GM12878 (cell line): ENCODE measurements at places on chromosomes 3 and 15. TPM values are rescaled to one million over a fixed set of nuclear protein-coding genes. Genes with fewer than 3 reads are reported as not detected.
A peak's percentile ranks its signal among the peaks of the same experiment; 100 is the strongest.

DNA sequence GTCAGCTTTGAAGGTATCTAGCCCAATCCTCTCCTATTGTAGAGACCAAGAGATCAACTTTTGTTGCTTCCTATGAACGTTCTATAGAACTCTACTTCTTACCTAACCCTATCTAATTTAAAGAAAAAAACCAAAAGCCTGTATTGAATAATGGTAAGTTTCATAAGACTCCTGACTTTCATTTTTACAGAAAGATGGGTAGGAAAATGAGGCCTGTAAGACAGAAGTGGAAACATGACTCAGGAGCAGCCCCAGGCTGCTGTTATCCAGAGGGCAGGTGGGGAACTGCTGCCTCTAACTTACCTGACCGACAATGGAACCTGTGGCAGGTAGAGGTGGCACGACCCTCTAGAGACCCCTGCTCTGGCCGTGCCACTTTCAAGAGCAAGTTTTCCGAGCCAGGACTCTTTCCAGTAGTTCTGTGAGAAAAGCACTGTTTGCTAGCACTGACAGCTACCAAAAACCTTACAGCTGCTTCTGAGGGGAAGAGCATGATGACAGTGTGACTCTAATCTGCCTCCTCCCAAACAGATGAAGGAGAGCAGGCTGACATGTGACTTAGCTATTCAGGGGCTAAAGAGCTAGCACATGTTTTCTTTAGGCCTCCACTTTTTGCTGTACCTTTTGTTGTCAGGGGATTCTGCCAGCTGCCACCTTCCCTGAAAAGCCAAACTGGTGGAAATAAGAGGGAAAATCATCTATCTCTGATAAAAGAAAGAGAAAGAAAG, 17.5 kb downstream of the POPDC2 start:
- no peaks in the 10 kb centered on the region for H3K27me3 ChIP-seq
- peaks cover 2% of the 10 kb centered on the region for H3K36me3 ChIP-seq
- peaks cover 21% of the 10 kb centered on the region for H3K4me1 ChIP-seq
- no peak overlapping the region for H3K27ac ChIP-seq

DNA sequence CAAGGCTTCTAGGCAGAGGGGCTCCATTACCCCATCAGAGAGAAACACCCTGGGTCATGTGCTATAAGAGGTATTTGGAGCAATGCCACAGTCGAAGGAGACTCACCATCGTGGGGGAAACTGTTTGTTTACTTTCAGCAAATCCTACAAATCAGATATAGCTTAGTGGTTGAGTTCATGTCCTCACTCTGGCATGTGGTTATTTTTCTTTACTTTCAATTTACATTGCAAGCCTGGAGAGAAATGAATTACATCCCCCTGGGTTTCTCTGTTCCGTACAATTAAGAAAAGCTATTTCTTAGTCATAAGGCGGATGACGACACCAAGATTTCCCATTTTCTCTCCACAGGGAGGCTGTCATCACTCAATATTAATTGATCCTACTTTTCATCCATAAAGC, 36.9 kb downstream of the RFTN1 start:
- peaks cover 30% of the 10 kb centered on the region for H3K36me3 ChIP-seq
- H3K4me3 ChIP-seq, result no peak overlapping the region
- H3K4me1 ChIP-seq, result peaks cover 10% of the 10 kb centered on the region
- H3K27me3 ChIP-seq, result no peaks in the 10 kb centered on the region

DNA sequence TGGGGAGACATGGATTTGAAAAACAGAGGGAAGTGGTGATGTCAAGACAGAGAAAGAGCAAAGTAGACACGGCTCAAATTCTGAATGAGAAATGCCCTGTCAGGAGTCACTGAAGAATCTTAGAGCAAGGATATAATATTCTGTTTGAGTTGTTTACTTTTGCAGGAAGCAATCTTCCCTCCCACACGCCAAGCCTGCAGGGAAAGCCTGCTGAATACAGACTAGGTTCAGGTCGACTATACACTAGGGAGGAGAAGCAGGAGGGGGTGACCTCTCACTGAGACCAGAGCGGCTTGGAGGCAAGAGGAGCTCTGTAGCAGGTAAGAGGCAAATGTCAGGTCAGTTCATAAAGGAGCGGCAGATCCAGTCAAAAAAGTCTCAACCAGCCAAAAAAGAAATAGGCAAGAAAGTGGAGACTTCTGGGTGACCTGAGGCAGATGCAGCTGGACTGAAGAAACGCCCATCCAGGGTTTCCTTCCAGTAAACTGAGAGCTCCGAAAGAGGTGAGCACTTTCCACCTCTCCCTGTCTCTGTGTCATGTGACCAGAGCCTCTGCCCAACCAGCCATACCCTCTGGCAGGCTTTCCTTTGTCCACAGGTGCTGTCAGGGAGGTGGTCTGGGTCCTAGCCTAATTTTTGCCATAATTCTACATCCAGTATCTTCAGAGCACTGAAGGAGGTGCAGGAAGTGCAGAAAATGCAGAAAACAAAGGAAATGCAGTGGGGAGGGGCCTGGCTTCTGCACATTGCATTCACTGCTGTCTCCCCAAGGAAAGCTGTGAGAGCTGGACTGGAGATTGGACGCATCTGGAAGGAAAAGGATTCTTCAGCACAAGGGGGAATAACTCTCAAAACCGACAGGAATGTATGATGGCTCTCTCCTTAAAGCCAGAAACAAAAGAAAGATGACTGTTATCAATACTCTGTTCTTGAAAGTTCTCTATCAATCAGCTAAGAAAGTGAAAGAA, 37.8 kb upstream of the CTXND1 start:
- peaks cover 5% of the 10 kb centered on the region for H3K27me3 ChIP-seq
- H3K4me3 ChIP-seq, result no peak overlapping the region

DNA sequence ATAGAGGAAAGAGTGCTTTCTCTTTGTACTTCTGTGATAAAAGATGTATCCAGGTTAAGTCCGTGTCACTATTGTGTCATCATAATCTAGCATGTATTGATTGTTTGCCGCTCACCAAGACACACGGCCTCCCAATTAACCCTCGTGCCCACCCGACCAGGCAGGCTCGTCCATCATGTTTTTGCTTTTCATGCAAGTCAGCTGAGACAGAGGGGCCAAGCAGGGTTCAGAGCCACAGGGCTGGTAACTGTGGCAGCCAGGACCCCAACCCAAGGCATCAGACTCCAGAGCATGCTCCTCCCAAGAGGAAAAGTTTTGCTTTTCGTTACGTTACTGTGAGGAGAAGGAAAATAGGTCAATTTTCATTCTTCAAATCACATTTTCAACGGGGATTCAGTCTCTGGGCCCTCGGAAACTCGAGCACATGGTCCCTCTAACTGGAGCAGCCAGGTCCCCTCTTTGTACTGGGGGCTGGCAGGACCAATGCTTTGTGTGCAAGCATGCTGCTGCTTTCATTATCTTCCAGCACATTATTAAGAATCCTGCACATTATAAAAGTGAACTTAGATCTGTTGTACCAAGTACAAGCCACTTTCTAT, 161.1 kb upstream of the TOPAZ1 start:
- H3K27me3 ChIP-seq, result no peaks in the 10 kb centered on the region
- no peaks in the 10 kb centered on the region for H3K36me3 ChIP-seq
- DNase-seq, result no peak
- H3K4me1 ChIP-seq, result no peaks in the 10 kb centered on the region; the same call in 1 of the 2 replicates

- H3K36me3 ChIP-seq, result no peaks in the 10 kb centered on the region
- no peak overlapping the region for H3K4me3 ChIP-seq
- H3K27ac ChIP-seq, result no peak overlapping the region
- no peaks in the 10 kb centered on the region for H3K4me1 ChIP-seq
These were observed 779.1 kb downstream of the MECOM start for GRCh38 chr3:168884353-168884903.

DNA sequence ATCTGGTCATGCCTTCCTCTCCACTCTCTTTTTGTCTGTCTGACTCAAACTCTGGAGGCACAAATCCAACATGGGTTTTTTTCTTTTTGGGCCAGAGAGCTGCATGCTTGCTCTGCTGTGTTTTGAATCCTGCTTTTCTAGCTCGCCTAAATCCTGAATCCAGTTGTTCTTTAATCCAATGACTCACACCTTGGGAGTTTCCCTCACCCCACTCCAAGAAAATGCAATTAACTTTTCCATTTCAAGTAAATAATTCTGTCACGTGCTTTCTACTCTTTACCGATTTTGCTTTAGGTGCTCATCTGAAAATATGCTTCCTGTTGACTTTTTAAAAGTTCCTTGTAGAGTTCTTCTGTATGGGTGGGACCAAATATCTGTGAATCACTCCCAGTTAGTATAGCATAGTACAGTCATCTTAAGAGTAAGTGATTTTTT, 47.6 kb downstream of the SLMAP start:
- H3K36me3 ChIP-seq, result no peaks in the 10 kb centered on the region
- H3K4me1 ChIP-seq, result no peaks in the 10 kb centered on the region; the same call in 1 of the 2 replicates
- no peak for DNase-seq
- peak overlapping the region; percentile 34 for H3K27ac ChIP-seq
- H3K27me3 ChIP-seq, result no peaks in the 10 kb centered on the region

- H3K27ac ChIP-seq, result no peak overlapping the region
- no peak overlapping the region for H3K4me3 ChIP-seq
- DNase-seq, result no peak
- no peaks in the 10 kb centered on the region for H3K4me1 ChIP-seq
- H3K36me3 ChIP-seq, result no peaks in the 10 kb centered on the region
- H3K27me3 ChIP-seq, result no peaks in the 10 kb centered on the region
These were observed 103.8 kb upstream of the ADPGK start for GRCh38 chr15:72887376-72887775.

DNA sequence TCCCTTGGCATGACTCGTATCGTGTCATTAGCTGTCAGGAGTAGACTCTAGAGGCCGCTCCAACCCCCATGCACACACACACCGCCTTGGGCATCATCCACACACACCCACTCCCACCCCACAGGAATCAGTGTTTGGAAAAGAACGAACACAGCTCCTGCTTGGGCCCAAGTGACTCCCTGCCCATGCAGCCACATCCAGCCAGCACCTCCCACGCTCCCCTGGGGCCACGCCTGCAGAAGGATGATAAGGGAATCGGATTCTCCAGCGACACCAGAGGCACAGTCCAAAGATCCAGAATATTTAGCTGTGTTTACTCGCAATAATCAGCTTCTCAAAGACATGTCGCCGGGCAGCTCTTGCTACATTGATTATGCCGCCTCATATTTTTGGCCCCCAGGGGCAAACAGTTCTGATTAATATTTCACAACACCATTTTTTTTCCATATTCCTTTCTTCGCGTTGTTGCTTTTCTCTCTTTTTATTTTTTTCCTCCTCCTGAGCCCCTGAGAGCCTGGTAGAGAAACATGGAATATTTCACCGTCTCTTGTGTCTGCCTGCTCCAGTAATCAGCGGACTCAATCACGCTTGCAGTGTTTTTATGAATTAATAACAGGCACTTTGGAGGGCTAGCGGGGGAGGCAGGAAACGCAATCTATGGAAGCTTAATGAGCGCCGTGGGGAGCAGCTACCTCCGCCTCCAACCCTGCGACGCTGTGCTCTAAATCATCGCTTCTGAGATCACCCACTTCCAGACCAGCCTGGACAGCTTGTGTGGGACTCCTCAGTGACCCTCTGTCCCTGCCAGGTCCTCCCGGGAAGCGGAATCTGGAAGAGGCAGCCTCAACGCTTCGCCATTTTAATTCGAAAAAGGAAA, 221.4 kb downstream of the TLE3 start:
- no peak overlapping the region for H3K4me3 ChIP-seq
- H3K27me3 ChIP-seq, result no peaks in the 10 kb centered on the region; the same call in none of the 2 replicates
- peaks cover 6% of the 10 kb centered on the region for H3K4me1 ChIP-seq
- H3K36me3 ChIP-seq, result no peaks in the 10 kb centered on the region

DNA sequence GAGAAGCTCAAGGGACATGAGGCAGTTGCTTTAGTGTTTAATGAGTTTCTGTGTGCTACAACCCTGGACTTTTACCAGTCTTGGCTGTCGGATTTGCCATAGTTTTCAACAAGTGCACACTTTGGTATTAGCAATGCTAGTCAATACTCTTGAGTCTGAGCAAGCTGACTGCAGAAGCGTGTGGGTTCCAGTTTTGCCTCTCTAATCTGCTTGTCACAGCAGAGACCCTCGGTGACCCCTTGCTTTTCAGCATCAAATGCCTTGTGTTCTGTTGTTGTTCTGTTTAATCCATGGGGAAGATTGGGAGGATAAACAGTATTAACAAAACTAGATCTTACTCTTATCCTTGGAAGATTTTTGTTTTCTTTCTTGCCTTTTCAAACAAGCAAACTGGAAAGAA, 194.3 kb upstream of the CHRM5 start:
- no peaks in the 10 kb centered on the region for H3K27me3 ChIP-seq
- no peaks in the 10 kb centered on the region for H3K36me3 ChIP-seq
- no peak overlapping the region for H3K27ac ChIP-seq
- H3K4me3 ChIP-seq, result no peak overlapping the region
- H3K4me1 ChIP-seq, result no peaks in the 10 kb centered on the region

DNA sequence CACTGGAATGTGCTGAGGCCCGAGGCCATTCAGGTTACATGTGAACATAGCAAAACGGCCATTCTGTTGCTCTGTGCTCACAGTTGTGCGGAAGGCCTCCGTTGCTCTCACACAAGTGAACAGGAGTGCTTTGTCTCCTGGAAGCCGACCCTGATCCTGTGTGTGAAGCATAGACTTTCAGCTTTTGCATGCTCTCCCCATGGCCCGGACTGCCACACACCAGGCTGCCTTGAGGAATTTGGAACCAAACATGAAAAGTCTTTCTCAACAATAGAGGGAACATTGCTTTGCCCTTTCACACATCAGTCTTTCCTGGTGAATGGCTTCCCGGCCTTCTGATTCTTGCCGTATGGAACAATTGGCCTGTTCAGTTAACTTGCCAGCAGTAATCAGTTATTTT, 154.8 kb upstream of the LRIG1 start:
- H3K4me1 ChIP-seq, result no peaks in the 10 kb centered on the region
- DNase-seq, result no peak
- no peak overlapping the region for H3K27ac ChIP-seq
- no peaks in the 10 kb centered on the region for H3K36me3 ChIP-seq
- H3K27me3 ChIP-seq, result no peaks in the 10 kb centered on the region

GRCh38 chr3:166799-167198, 29.8 kb upstream of the CHL1 start:
- H3K27me3 ChIP-seq, result no peaks in the 10 kb centered on the region
- no peaks in the 10 kb centered on the region for H3K4me1 ChIP-seq
- H3K36me3 ChIP-seq, result no peaks in the 10 kb centered on the region
- no peak overlapping the region for H3K4me3 ChIP-seq
- no peak overlapping the region for H3K27ac ChIP-seq
- no peak for DNase-seq

DNA sequence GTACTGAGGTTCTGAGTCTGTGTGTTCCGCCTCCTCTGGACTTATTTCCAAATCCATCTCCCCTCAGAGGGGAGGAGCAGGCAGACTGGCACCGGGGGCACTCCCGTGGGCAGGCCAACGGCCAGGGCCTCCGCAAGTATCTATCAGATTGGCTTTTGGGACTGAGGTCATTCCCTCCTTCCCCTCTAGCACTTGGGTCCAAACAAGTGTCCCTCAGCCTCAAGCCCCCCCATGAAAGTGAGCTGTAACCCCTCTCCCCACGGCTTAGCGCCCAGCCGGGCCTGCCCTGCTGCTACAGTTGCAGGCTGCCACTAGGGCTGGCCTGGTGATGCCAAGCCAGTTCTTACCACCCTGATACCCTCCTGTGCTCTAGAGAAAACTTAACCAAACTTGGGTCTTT, 17.4 kb downstream of the ITGA11 start:
- H3K27me3 ChIP-seq, result no peaks in the 10 kb centered on the region
- H3K4me3 ChIP-seq, result no peak overlapping the region
- H3K36me3 ChIP-seq, result no peaks in the 10 kb centered on the region
- no peaks in the 10 kb centered on the region for H3K4me1 ChIP-seq
- H3K27ac ChIP-seq, result no peak overlapping the region
- DNase-seq, result no peak

GRCh38 chr3:164451072-164451910, 627.0 kb downstream of the SI start:
- no peak for DNase-seq
- no peak overlapping the region for H3K27ac ChIP-seq
- H3K4me3 ChIP-seq, result no peak overlapping the region
- H3K4me1 ChIP-seq, result no peaks in the 10 kb centered on the region

The FBXO40 gene
- not detected in 2 replicates for total RNA-seq

The SMAD6 gene
- 0.10 and 0.16 TPM in 2 replicates for total RNA-seq

The RNF111 gene
- total RNA-seq, result 22.3 and 25.0 TPM in 2 replicates
